ENCODE measurements at places on chromosomes 3 and 15. TPM values are rescaled to one million over a fixed set of nuclear protein-coding genes. Genes with fewer than 3 reads are reported as not detected.

ACP3 gene
- 48.4 TPM for polyA plus RNA-seq

ERC2 gene
- polyA plus RNA-seq, result 0.20 TPM

PLSCR5 gene
- polyA plus RNA-seq, result not detected

LMLN gene
- polyA plus RNA-seq, result 1.3 TPM

MANF gene
- 82.3 TPM for polyA plus RNA-seq

NR2E3 gene
- 1.7 TPM for polyA plus RNA-seq

OIP5 gene
- 6.4 TPM for polyA plus RNA-seq

ATP11B gene
- 25.7 TPM for polyA plus RNA-seq

RHOV gene
- 137 TPM for polyA plus RNA-seq

UCN2 gene
- polyA plus RNA-seq, result 7.2 TPM

ISLR gene
- 2.3 TPM for polyA plus RNA-seq

PPP1R14D gene
- polyA plus RNA-seq, result 0.21 TPM

ZBED2 gene
- polyA plus RNA-seq, result 11.2 TPM
